ENCODE measurements at places on chromosomes 16 and 17.

GRCh38 chr17:52134641-52135040, 23.9 kb downstream of the CA10 start:
- no peak for DNase-seq

GRCh38 chr16:31094088-31094423, 541 bp downstream of the VKORC1 start:
- DNase-seq, result no peak

GRCh38 chr17:8140065-8141029, 11.9 kb downstream of the PER1 start:
- no peak for DNase-seq

- DNase-seq, result no peak
Measured at GRCh38 chr17:66240013-66240412, 10.8 kb upstream of the APOH start.

- no peak for DNase-seq
Measured at GRCh38 chr17:7615265-7615747, 609 bp upstream of the FXR2 start.

DNA sequence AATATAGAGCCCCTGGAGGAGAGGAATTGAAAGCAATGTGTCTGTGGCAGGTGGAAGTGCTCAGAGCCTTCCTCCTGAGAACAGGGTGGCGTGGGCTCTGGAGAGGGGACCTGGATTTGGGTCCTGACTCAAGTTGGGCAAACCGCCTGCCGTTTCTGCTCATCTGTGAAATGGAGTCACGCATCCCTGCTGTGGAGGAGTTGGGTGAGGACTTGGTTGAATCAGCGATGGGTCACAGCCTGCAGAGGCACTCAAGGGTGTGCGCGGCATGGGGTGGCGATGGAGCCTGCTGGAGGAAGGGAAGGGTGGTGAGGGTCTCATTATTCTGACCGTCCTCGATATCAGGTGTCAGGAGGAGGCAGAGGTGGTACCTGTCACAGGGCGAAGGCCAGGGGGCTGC, 3.1 kb downstream of the ADAD2 start:
- no peak for DNase-seq

DNA sequence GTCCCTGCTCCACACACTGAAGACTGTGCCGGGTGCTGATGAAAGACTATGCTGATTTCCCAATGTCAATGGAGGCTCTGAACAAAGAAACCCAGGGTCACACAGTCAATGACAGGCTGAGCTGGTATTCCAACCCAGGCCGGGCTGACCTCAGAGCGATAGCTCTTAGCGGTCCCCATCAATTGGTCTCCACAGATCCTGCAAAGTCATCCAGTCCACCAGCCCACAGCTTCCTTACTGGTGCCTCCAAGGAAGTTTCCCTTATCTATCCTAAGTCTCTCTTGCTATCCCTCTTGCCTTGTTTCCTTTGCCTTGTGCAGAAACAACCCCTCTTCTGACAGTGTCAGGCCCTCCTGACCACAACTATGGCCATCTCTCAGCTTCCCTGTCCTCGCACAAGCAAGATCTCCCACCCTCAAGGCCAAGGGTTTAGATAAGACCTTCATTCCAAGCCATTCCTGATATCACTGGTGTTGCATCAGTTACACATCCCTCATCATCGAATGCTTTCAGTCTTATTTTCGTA, 52.7 kb upstream of the KSR1 start:
- DNase-seq, result no peak

- no peak for DNase-seq
Measured at GRCh38 chr17:63537991-63538692, 12.1 kb upstream of the DCAF7 start.

- no peak for DNase-seq
Measured at GRCh38 chr16:86018071-86018470, 119.1 kb downstream of the IRF8 start.
